AML-193 (cell line): ENCODE measurements at places on chromosomes 5 and 9.

DNA sequence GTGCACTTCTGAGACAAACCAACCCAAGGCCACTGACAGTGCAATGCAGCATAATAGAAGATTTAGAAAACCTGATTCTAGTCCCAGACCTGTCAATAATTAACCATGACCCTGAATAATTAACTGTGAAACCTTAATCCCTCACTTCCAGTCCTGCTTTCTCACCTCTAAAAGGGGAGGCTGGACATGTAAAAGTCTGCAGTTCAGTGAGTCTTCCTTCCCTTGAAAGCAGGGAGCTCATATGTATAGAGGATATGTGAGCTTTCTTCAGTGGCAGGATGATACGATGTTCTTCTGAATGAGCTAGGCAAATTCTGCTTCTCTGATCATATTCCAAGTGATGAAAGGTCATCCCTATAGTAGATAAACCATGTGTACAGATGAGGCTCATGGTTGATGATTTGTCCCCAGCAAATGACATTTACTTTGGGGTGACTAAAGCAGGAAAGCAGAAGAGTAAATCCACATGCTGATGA, 2.9 kb downstream of the KCNV2 start:
- DNase-seq, result no peak

DNA sequence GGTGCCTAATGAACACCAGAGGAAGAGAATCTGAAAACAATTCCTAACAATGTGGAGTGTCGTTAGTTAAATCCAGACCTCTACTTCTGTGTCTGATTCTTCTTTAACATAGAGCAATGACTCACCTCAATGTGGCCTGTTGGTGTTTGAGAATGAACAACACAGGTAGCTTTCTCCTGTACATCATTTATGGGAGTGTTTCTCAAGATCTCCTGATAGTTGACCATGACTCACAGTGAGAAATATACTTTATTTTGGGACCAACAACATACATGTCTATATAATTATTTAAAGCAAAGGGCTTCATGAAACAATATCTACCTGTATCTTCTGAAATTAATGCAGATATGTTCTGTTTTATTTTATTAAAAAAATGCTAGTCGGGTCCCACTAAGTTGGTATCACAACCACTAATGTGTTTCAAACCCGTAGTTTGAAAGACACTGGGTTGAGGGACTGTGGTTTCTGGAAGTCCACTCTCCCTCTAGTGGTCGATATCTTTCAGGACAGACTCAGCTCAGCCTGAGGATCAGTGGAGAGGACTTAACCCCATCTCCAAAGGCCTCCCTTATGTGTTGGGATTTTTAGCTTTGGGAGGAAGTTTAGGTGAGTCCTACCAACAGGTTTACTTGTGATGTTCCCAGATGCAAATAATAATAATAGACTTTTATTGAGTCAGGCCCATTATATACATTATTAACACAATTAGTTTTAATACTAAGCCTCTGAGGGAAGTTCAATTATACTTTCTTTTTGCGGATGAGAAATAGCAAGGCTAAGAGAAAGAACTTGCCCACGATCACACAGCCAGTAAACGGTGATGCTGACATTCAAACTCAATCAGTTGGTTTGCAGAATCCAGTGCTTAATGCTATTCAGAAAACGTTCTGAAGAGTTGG, 70.0 kb upstream of the KLF9 start:
- DNase-seq, result peak; percentile 43

- DNase-seq, result peak; percentile 90
These were observed 23.5 kb downstream of the ITGA1 start for GRCh38 chr5:52811067-52811749.

DNA sequence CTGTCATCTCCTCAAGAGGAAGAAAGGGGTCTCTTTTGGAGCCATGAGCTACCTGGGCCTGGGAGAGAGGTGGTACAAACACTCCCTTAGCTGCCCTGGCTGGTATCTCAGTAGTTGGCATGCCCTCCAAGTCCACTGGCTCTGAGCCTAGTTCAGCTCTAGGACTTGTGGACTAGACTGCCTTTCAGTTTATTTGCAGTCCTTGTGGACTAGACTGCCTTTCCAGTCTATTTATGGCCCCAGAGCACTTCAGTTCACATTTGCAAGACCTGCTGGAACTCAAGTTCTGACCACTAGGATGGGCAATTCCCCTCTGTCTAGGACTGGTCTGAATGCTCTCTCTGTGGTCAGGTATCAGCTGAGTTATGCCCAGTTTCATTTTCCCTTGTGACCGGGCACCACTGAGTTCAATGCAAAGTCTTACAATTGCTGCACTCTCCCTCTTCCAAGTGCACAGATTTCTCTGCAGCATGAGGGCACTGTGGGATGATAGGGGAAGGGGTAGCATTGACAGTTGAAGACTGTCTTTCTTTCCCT, 1019.0 kb downstream of the TAF11L14 start:
- no peak for DNase-seq

DNA sequence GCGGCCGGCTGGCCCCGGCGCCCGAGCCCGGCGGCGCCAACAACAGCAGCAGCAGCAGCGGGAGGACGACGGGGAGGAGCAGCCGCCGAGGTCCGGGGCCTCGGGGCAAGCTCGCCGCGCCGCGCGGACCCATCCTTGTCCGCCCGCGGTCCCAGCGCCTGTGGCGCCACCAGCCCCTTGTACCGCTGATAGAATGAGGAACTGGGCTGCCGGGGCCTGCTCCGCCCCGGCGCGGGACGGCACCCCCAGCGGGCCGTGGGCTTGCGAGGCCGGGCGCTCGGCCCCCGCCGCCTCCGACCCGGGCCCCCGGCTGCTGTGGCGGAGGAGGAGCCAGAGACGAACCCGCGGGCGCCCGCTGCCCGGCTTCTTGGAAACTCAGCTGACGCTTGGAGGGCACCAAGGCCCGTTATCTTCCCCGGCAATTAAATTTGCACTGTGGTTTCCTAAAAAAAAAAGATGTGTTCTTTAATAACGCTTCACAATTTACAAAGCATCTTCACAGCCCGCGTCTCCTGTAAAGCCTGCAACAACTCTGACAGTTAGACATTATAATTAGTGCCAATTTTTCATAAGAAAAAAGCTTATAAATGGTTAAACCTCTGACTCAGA, at the start of gene ARSB:
Gene ARSB, minus strand, starts transcription at position 195 of the 609 bp plus-strand sequence. Its CDS starts 62 bp downstream, at position 133.
- DNase-seq, result peak; percentile 34

- DNase-seq, result no peak
These were observed 4.0 kb downstream of the GADD45G start for GRCh38 chr9:89608641-89609335.

- DNase-seq, result no peak
These were observed 662.1 kb downstream of the TLE4 start for GRCh38 chr9:80233906-80234305.

DNA sequence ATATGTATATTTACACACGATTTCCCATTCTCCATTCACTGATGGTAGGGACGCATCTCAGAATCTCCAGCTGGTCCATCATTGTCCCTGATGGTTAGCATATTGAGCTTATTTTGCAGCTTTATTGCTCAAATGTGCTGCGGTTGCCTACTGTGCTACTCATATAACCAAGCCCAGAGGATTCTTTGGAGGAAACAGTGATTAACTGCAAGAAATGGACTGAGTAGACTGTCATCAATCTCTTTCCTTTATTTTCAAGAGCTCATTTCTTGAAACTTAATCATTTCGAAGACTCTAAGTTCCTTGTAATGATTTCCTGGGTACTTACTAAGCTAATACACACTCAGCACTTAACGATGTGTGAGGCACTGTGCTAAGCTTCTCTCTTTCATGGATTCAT, 119.0 kb downstream of the MAT2B start:
- DNase-seq, result no peak

GRCh38 chr5:151255621-151256286, 2.8 kb downstream of the GM2A start:
- peak; percentile 5 for DNase-seq

DNA sequence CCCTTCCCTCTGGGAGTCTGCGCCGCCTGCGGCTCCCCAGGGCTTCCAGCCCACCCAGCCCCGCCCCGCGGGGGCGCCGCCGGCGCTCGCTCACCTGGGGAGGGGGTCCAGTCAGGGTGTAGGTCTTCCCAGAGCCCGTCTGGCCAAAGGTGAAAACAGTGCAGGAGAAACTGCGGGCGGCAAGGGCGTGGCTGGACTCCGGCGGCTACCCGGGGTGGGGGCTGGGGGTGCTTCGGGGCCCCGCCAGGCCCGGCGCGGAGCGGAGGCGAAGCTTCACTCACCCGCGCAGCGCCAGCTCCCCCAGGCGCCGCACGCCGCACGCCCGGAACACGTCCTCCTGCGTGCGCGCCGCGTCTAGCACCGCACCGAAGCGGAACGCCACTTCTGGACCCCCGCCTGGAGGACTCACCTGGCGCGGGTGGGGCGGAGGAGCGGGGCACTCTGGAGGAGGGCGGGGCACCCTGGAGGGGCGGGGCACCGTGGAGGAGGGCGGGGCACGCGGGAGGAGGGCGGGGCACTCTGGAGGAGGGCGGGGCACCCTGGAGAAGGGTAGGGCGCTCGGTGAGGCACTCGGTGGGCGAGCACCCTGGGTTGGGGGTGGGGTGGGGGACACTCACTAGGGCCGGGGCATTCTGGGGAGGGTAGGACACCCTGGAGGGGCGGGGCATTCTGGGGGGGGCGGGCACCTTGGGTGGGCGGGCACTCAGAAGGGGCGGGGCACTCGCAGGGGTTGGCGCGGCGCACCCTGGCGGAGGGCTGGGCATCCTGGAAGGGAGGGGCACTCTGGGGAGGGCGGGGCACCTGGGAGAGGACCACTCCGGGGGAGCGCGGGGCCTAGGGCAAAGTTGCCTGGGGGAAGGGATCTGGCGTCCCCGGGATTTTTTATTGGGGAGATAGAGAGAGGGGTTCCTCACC, 814 bp downstream of the KIF12 start:
- DNase-seq, result no peak

- peak; percentile 60 for DNase-seq
These were observed 28.4 kb upstream of the SSBP2 start for GRCh38 chr5:81779125-81779915.

GRCh38 chr5:92424785-92425426, 1041.8 kb upstream of the ARRDC3 start:
- DNase-seq, result no peak

DNA sequence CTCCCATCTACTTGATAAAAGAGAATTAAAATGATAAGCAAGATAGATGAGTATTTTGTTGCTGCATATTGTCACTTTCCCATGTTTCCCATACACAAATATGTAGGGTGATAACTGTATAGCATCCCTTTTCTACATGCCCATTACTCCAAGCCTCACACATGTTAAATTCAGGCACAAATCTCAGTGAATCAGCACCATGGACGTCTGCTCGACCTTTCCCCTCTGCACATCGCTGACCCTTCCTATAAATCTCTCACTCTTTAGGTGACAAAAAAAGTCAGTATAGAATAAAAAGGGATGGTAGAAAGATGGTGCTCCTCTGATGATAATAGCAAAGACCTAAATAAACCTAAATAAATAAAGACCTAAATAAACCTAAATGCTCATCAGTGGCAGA, 1097.7 kb upstream of the C9orf72 start:
- DNase-seq, result no peak

DNA sequence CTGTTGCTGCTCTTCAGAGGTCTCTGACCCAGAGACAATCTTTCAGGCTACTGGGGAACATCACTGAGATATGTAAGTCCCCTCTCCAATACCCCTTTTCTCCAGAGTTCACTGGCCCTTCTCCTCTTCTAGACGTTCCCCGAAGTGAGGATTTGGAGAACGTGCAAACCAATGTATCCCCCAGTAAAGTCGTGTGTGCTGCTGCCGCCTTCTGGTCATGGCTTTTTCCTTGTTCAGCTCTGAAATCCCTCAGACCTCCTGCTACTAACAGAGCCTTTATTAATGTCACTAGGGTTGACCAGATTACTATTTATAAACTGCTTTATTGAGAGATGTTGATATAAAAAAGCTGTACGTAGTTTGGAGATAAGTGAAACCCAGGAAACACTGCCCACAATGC, 1028.6 kb downstream of the CDH9 start:
- DNase-seq, result no peak

- DNase-seq, result no peak
These were observed 303.7 kb downstream of the CCDC171 start for GRCh38 chr9:15856591-15856990.

- DNase-seq, result no peak
These were observed 122.6 kb downstream of the TLR4 start for GRCh38 chr9:117826837-117827236.

DNA sequence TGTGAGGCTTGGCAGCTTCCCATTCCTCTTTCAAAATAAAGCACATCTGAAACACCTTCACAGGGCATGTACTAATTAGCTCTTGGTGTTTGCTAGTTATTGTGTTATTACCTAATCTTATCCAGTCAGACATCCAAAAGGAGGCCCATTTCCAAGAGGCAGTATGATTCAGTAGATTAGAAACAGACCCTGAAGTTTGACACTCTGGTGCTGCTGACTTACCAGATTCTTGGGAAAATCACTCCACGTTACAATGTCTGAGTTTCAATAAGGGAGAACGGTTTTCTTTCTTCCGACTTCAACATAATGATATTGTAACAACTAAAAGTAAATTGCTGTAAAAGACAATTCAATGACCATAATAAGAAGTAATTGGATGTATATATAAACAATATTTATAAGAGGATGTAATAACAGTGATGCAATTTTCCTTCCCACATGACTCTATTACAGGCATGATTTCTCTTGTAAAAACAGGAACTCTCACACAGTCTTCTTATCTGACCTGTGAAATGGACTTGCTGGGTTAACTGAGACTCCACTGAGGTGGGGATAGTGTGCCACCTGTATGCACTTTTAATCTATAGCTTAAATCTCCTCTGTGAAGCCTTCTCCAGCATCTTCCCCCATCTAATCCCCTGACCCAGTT, 181.3 kb upstream of the ELL2 start:
- DNase-seq, result no peak

DNA sequence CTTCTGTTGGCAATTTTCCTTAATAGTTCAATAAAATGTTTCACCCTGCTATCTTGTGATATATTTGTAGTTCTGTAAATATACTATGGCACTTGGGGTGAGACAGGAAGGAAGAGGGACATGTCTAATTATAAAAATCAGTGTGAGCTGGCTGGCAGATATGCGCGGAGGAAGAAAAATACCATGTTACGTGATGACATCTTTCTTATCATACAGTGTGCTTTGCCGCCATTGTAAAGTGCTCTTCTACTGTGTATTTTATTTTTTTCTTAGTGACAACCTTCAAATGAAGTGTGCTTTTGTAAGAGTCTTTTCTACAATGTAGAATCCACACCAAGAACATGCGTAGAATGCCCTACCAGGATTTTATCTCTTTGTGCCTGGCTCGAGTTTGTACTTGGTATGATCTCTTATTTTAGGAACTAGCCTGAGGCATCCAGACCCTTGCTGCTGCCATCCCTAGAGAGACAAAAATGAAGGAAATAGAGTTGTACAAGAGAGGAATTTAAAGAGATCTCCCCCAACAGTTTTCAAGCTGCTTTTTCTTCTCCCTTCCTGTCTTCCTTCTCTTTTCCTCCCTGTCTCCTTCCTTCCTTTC, 46.7 kb upstream of the RIOK2 start:
- no peak for DNase-seq
